ENCODE measurements at places on chromosomes 1 and 21.

- DNase-seq, result no peak
These were observed 48.2 kb downstream of the HLCS start for GRCh38 chr21:36918291-36918690.

DNA sequence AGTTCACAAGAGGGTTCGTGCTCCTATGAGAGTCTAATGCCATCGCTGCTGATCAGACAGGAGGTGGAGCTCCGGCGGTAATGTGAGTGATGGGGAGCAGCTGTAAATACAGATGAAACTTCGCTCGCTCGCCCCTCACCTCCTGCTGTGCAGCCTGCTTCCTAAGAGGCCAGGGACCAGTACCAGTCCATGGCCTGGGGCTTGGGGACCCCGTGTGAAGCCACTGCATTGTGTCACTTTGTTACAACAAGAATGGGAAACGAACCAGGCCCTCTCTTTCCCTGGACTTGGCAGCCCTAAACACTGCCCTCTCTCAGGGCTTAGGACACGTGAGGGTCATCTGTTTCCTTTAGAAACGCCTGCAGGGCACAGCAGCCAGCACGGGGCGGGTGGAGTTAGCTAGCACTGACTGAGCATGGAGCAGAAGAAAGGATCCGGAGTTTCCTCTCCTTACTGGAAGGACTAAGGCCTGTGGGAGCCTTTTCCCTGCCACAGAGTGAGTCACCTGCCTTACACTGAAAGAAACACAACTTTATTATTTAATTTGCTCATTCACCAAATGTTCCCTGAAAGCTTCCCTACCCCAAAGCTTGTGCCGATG is 185.2 kb upstream of the TMEM51 start:
- no peak for DNase-seq

DNA sequence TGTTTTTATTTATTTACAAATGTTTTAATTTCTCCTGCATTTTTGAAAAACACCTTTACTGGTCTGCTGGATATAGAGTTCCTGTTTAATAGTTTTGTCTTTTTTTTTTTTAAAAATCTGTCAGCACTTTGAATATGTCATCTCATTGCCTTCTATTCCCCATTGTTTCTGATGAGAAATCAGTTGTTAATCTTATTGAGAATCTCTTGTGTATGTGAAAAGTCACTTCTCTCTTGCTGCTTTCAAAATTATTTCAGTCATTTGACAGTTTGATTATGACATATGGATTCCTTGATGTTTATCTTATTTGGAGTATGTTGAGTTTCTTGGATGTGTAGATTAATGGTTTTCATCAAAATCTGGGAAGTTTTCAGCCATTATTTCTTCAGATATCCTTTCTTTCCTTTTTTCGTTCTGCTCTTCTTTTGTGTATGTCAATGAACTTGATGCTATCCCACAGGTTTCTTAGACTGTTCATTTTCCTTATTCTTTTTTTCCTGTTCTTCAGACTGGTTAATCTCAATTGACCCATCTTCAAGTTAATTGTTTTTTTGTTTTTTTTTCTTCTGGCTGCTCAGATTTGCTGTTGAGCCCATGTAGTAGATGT is 51.2 kb upstream of the CCDC190 start:
- no peak for DNase-seq

DNA sequence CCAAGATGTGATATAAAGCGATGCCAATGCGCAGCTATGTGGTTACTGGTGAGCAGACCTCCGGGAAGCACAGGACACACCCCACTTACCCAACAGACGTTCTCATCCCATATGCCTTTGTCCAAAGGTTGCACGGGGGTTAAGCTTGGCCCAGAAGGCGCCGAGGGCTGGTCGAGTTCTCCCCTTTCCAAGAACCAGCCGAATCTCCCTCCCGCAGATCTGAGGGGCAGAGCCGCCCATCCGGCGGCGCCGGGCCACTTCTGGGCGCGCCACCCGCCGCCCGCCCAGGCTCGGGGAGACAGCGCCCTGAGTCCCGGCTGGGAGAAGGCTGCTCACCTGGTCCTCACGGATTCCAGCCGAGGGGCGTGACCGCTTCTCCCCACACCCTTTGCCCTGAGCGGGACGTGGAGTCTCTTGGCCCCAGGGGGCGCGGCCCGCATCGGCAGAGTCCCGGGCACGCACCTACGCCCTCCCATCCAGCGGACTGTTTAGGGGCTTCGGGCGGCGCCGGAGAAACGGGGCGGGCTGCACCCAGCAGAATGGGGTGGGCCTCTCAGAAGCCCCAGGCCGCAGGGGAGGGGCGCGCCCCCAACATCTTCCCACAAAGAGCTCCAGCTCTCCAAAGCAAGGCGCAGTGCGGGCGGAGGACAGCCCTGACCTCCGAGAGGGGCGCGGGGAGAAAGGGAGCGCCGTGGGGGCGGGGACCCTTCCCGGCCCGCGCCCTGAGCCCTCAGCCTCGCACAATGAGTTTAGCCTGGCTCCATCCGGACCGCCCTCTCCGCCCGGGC is 615 bp downstream of the GPR161 start:
- DNase-seq, result peak; percentile 19

DNA sequence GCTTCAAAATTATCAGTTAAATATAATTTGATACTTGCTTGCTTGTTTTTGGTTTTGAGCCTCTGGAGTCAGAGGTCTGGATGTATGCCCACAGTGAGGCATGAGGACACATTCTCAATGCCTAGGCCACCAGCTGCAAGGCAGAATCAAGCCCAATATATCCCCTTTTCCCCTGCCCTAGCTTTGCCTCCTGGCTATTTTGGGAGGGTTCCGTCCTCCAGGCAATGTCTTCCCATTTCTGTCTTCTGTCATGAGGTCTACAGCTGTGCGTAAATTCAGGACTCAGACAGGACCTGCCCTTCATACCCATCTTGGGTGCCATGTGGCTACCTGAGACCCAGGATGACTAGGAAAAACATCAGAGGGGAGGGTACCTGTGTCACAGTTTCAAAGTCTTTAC is 19.2 kb downstream of the NRDC start:
- no peak for DNase-seq

- no peak for DNase-seq
These were observed 7.9 kb downstream of the TNFSF18 start for GRCh38 chr1:173042806-173043205.

DNA sequence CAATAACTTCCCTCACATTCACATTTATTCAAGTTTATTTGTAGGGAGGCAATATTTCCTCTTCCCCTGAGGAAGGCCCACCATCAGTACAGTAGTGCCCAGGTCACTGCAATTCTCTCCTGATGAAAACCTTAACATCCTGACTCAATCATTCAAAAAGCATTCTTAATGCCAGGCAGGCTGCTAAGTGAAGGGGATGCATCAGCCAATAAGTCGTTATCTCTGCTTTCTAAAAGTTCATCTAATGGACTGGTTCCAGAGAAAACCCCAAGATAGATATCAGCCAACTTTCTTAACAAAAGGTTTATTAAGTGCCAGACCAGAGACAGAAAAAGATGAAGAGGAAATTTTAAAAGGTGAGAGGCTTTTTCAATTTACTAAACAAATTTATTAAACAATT is 17.3 kb downstream of the OTUD7B start:
- DNase-seq, result no peak

GRCh38 chr1:221751226-221751887 is 9.5 kb upstream of the DUSP10 start:
- DNase-seq, result peak; percentile 52

GRCh38 chr1:232339073-232339472 is 290.9 kb downstream of the SIPA1L2 start:
- DNase-seq, result no peak

GRCh38 chr1:188433425-188433824 is 1604.7 kb downstream of the PLA2G4A start:
- DNase-seq, result no peak

DNA sequence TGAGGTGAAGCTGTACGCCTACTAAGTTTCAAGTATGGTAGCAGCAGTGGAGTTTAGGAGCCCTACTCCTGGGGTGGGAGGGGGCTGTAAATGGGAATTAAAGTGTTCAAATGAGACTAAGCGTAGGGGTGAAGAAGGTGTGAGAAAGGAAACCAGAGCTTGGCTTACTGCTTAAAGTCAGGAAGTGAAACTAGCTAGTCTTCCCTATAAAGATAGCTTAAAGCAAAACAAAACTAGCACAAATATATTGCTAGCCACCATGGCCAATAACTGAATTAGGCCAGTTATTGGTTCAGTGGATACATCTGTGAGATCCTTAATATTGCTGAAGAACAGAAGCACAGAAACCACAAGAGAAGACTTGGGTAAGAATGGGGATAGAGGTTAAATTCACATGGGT is 492.2 kb upstream of the PKN2 start:
- peak; percentile 44 for DNase-seq

- no peak for DNase-seq
These were observed 5.4 kb downstream of the PADI6 start for GRCh38 chr1:17377325-17377953.

- no peak for DNase-seq
These were observed 122.0 kb downstream of the PEX14 start for GRCh38 chr1:10596780-10597179.

- DNase-seq, result no peak
These were observed 8.8 kb downstream of the C8A start for GRCh38 chr1:56863265-56863992.

DNA sequence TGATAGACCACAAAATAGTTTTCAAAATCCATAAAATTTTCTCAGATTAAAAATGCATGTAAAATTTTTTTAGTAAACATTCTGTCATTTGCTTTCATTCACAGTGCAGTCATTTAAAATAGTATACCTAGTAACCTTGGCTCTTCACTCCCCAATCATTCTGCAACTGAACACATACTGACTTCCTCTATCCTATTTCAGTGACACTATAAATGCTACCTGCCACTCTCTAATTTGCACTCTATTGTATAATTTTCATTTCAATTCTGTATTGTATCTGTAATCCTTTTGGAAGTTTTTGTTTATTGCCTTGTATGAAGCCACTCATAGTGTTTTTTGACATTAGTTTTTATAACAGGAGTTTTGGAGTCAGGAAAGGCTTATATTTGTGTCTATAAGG is 1029.1 kb upstream of the NCAM2 start:
- no peak for DNase-seq

GRCh38 chr21:33712022-33712803 is 69.9 kb downstream of the ITSN1 start:
- DNase-seq, result no peak

- no peak for DNase-seq
These were observed 20.3 kb downstream of the AJAP1 start for GRCh38 chr1:4674676-4675075.

GRCh38 chr1:64304823-64305222 is 101.4 kb downstream of the UBE2U start:
- no peak for DNase-seq

GRCh38 chr1:31181515-31182343 is 58.0 kb downstream of the NKAIN1 start:
- DNase-seq, result peak; percentile 74

DNA sequence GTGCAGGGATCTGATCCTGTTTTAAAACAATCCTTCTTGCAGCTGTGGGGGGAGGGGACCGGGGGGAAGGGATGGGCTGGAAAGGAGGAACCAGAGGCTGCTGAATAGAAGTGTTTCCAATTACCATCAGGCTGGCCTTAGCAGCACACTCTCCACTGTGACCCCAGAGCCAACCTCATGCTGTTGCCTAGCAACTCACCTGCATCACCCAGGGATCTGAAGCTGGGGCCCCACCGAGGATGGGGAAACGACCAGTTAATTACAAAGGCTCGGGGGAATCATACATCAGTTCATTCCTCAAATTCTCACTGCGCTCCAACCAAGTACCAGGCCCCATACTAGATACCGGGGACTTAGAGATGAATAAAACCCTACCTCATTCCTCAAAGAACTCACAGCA is 11.9 kb upstream of the GPX7 start:
- DNase-seq, result no peak

- DNase-seq, result peak; percentile 21
These were observed 5.7 kb downstream of the AGMAT start for GRCh38 chr1:15578921-15579682.

GRCh38 chr1:15526490-15527339 is at the start of gene DNAJC16:
Gene DNAJC16 (plus strand): TSS chr1:15526848. CDS start chr1:15529106, 2,258 bp downstream.
- peak; percentile 99 for DNase-seq

GRCh38 chr21:33368124-33368523 is 35.1 kb upstream of the IFNGR2 start:
- no peak for DNase-seq

GRCh38 chr1:90502194-90502593 is 214.9 kb downstream of the BARHL2 start:
- no peak for DNase-seq

GRCh38 chr1:203480525-203481084 is 5.0 kb downstream of the PRELP start:
- DNase-seq, result peak; percentile 9

- DNase-seq, result peak; percentile 33
These were observed 26.2 kb upstream of the LBR start for GRCh38 chr1:225453797-225454648.

DNA sequence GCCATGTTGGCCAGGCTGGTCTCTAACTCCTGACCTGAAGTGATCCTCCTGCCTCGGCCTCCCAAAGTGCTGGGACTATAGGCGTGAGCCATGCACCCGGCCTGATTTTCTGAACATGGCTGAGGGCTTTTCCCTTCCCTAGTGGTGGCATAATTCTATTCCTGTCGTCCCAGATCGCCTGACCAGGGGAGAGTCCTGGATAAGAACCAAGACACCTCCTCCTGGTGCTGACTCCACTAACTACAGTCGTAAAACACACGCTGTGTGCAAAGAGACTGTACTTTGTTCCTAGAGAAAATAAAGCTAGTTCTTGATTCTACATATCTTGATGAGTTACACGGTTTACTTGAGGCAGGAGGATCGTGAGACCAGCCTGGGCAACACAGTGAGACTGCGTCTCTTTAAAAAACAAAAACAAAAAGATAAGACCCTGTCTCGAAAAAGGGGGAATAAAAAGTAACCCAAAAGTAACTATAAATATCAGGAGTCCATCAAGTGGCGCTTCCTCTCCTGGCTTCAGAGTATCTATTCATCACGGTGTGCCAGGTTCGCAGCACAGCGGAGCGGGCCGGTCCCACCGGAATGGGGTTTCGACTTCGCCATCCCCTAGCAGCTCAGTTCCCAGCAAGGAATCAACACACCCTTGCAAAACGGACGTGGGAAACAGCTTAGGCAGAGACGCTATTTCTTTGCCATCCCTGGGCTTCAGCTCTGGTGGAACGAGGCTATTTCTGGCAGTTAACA is 973 bp downstream of the SDF4 start:
- DNase-seq, result peak; percentile 28

DNA sequence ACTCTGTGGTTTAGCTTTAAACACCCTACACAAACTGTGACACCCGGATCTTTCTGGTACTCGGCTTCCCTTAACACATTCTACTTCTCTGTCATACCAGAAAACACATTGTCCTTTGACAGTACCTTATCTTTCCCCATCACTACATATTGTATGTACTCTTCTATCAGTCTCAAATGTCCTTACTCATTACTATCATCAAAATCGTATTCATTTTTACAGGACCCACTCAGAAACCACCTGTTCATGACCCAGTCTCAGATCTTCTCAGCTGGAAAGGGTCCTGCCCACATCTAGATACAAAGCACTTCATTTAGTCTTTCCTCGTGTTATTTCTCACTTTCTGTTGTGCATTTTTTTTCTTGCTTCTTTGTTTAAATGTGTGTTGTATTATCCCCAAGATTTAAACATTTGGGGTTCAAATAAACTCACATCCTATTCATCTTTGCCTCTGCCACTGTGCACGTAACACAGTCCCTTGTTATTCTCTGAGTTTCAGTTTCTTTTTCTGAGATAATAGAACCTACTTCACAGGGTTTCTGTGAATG is 27.7 kb downstream of the CD34 start:
- DNase-seq, result no peak

GRCh38 chr1:204017032-204017431 is 55.9 kb upstream of the SOX13 start:
- no peak for DNase-seq

Measured in suppressor macrophage (primary cell).